ENCODE measurements at places on chromosomes 4 and X.

DNA sequence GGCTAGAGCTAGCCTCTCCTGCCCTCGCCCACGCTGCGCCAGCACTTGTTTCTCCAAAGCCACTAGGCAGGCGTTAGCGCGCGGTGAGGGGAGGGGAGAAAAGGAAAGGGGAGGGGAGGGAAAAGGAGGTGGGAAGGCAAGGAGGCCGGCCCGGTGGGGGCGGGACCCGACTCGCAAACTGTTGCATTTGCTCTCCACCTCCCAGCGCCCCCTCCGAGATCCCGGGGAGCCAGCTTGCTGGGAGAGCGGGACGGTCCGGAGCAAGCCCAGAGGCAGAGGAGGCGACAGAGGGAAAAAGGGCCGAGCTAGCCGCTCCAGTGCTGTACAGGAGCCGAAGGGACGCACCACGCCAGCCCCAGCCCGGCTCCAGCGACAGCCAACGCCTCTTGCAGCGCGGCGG lies at the start of gene AR:
AR (plus strand) TSS at position 204 of the 400 bp plus-strand sequence. CDS start 1,126 bp downstream, outside the sequence.
- no peak for DNase-seq

GRCh38 chr4:180809439-180809838 lies 1433.8 kb upstream of the TENM3 start:
- DNase-seq: no peak

DNA sequence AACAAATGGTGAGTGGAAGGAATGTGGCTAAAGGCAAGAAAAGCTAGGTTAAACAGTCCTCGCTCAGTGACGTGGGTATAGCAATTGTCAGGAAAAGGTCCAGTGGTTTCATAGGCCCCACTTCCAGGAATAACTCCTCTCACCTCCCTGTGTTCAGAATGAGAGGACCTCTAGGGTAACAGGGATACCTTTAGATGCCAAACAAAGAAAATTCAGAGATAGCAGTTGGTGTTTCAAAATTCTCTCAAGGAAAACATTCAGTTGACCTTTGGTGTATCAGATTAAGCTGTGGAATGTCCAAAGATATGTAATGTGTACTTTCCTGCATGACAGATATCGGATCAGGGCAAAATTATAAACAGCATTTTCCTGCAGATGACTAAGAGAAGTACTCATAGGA lies 155.9 kb downstream of the ARHGAP6 start:
- no peak for DNase-seq

- peak; percentile 17 for DNase-seq
Observed at GRCh38 chr4:83285055-83285407, 433 bp upstream of the COQ2 start.

DNA sequence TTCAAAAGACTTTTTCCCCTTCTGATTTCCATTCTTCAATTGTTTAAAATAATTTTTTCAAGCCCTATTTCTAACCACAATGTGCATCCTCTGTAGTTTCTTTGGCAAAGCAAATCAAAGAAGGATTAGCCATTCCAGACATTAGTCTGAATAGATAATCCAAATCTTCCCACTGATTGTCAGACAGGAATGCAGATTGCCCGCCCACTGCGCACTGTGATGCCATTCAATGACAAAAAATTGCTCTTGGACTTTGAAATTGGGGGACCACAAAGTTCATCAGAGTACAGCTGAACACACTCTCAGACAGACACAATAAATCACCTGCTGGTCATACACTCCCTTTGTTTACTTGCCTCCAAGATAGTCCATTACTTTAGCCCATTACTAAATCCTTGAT lies 216.5 kb upstream of the DKK2 start:
- no peak for DNase-seq

DNA sequence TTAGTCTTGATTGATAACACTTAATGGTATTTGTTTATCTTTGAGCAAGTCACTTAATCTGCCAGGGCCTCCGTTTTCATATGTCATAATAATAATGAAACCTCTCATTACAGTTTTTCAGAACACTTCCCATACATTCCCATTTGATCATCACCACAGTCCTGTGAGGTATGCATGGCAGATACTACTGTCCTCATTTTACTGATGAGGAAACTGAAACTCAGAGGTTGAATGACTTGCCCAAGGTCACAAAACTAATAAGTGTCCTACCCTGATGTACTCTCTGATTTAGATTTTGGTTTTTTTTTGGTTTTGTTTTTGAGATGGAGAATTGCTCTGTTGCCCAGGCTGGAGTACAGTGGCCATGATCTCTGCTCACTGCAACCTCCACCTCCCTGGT lies 25.7 kb downstream of the ZFX start:
- DNase-seq: no peak

GRCh38 chr4:57370691-57371090 lies 260.5 kb upstream of the IGFBP7 start:
- DNase-seq: no peak

- no peak for DNase-seq
Observed at GRCh38 chr4:121304893-121305292, 75.9 kb downstream of the QRFPR start.

DNA sequence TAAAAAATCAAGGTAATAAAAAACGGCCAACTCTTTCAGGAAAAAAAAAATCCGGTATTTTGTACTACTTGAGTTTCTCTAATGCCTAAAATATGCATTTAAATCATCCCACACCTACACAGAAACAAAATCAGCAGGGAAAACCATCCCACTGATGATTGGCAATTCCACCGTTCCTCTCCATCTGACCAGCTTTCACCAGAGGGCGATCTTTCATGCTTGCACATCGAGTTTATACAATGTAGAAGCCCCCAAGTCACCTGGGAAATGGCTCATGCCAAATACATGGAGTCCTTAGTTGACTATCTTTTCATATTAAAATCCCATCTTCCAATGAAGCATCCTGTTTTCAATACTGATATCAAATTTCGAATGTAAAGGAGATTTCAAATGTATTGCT lies 69.2 kb downstream of the PTCHD1 start:
- no peak for DNase-seq

DNA sequence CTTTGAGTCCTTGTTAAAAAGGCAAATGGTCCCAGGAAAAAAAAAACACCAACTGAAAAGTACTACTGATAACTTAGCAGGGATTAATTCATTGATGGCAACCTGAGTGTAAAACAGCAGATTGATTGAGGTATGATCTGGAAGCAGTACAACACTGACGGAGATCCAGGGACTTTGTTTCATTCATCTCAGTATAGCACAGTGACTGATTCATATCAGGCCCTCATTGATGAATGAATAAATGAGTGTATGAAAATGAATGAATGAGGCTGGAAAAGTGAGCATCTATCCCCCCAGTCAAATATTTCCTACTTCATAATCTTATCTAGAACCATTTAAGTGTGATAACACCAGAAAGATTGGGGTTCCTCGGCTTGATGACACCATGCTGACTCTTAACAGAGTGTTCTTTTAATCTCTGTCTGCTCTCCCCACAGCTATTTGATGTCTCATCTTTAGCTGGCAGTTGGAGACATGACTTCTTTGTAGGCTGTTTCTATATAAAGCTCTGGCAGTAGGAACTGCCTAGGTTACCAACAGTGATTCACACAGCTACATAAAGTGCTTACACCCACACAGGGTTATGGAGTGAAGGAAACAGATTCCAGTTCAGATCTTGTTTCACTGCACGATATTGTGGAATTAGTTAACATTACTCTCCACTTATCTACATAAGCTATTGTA lies 18.6 kb upstream of the RNF128 start:
- DNase-seq: no peak

DNA sequence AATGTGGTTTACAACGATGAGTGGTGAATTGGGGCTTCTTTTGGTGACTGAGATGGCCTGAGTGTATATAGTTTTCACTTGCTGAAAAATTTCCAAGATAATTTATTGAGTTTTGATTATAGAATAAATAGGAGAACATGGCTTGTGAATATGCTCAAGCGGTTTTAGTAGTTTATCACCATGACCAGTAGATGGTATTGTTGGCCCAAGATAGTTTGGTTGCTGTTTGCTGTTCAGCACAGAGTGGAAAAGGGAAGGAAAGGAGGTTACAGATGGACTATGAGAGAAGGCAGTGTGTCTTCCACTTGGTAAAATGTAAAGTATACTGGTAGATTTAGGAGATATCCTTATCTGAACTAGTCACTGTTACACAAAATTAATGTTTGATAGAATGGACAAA lies 55.8 kb upstream of the POU4F2 start:
- no peak for DNase-seq

DNA sequence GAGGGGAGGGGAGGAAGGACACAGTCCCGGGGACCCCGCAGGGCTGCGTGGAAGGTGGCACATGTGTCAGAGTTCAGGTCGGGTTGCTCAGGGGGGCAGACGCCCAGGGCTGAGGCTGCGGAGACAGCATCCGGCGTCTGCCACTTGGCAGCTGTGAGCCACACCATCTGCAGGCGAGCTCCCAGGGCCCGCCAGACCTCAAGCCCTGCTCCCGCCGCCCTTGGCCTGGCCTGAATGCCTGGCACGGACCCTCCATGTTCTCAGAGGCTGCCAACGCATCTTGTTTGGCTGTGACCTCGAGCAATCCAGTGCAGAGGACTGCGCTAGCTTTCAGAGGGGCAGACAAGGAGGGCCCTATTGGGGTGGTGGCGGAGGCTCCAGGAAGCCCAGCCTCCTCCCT lies 5.1 kb downstream of the BGN start:
- no peak for DNase-seq

All from NCI-H2029 (cell line).